ENCODE measurements at places on chromosomes 12 and 14. TPM values are rescaled to one million over a fixed set of nuclear protein-coding genes. Genes with fewer than 3 reads are reported as not detected.

The KCNC2 gene
- not detected for polyA plus RNA-seq

The MORN3 gene
- not detected for polyA plus RNA-seq

DNA sequence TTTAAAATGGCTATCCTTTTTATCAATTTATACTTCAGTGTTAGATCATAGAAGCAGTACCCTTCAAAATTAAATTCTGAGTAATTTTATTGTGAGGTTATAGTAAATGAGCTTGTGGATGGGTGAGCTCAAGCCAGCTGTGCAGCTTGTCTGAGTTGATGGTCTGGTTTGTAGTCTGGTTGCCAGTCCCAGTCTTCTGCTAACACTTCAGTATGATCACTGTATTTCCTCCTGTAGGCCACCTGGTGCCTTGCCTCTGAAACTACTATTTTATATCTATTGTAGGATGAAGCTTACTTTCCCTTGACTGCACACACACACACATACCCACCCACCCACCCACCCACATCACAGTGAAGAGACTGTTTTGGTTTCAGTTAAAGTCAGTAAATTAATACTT is 496.4 kb downstream of the PCNX1 start:
- no peak overlapping the region for H3K4me3 ChIP-seq
- no peak overlapping the region for H3K27ac ChIP-seq
- H3K36me3 ChIP-seq: no peaks in the 10 kb centered on the region
- DNase-seq: peak; percentile 41
- H3K4me1 ChIP-seq: no peaks in the 10 kb centered on the region

- no peaks in the 10 kb centered on the region for H3K27me3 ChIP-seq
- peak overlapping the region; percentile 96 for H3K27ac ChIP-seq
- H3K4me1 ChIP-seq: peaks cover 40% of the 10 kb centered on the region
- peaks cover 62% of the 10 kb centered on the region for H3K36me3 ChIP-seq
Observed at GRCh38 chr14:93049315-93049714, 66.4 kb downstream of the ITPK1 start.

- H3K36me3 ChIP-seq: no peaks in the 10 kb centered on the region
- no peaks in the 10 kb centered on the region for H3K4me1 ChIP-seq
- DNase-seq: no peak
- no peak overlapping the region for H3K27ac ChIP-seq
- H3K27me3 ChIP-seq: no peaks in the 10 kb centered on the region
Observed at GRCh38 chr12:30533558-30534265, 162.0 kb downstream of the IPO8 start.

GRCh38 chr14:69910871-69911270 is 31.7 kb downstream of the SMOC1 start:
- no peaks in the 10 kb centered on the region for H3K27me3 ChIP-seq
- no peak overlapping the region for H3K27ac ChIP-seq
- no peaks in the 10 kb centered on the region for H3K4me1 ChIP-seq
- DNase-seq: no peak
- no peaks in the 10 kb centered on the region for H3K36me3 ChIP-seq

All from small intestine (tissue), 16 donors.